GM12864 (cell line): ENCODE measurements at places on chromosomes 2 and 18.

- no peak for DNase-seq
Observed at GRCh38 chr18:38198526-38198925, 632.9 kb upstream of the CELF4 start.

GRCh38 chr2:181380581-181380980 is 76.6 kb upstream of the ITGA4 start:
- DNase-seq, result no peak

GRCh38 chr2:98579926-98580325 is 28.4 kb downstream of the COA5 start:
- no peak for DNase-seq

DNA sequence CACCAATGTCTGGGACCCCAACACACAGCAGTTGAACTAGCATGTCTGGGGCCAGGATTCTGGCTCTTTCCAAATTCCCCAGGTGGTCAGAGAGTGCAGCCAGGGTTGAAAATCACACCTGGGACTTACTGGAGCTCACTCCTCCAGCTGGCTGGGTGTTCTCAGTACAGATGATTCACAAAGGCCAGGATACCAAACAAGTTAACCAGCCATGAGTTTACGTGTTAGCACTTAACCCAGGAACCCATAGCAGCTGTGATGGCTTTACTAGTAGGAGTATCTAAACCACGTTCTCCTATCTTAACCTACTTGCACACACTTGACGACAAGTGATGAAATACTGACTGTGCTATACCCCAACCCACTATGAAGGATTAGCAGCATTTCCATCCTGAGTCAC is 222.8 kb downstream of the FBXO15 start:
- no peak for DNase-seq

GRCh38 chr2:195995499-195995898 is 73.1 kb downstream of the DNAH7 start:
- DNase-seq, result no peak

DNA sequence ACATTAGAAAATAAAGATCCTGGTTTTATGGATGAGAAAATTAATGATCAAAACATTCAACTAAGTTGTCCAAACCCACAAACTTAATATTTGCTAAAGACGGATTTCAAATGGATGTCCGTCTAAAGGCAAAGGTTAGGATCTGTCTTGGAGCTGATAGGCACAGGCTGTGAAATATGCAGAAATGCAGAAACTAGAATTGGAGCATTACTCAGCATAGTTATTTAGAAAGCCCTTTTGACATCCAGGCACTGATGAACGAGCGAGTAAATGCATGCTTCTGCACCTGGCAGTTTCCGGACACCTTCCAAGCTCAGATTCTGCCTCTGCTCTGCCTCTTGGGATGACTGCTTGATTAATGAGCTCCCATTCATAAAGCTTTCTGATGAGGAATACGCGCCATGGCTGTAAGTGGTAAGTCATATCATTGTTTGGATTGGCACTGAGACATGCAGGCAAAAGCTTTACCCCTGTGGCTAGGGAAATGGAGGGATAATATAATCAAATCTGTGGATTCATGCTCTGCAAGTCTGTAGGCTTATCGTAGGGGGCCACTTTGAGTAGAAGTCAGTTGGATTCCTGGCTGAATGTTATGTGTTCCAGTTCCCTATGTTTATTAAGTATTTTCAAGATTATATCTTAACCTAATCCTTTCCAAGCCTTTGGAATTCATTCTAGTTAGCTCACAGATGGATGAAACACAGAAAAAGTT is 2176.3 kb upstream of the CELF4 start:
- no peak for DNase-seq

- no peak for DNase-seq
Observed at GRCh38 chr2:164485541-164485940, 135.7 kb downstream of the GRB14 start.

GRCh38 chr2:40004336-40004735 is 225.3 kb upstream of the THUMPD2 start:
- DNase-seq, result no peak

GRCh38 chr2:171238946-171239345 is 78.3 kb upstream of the TLK1 start:
- DNase-seq, result no peak

DNA sequence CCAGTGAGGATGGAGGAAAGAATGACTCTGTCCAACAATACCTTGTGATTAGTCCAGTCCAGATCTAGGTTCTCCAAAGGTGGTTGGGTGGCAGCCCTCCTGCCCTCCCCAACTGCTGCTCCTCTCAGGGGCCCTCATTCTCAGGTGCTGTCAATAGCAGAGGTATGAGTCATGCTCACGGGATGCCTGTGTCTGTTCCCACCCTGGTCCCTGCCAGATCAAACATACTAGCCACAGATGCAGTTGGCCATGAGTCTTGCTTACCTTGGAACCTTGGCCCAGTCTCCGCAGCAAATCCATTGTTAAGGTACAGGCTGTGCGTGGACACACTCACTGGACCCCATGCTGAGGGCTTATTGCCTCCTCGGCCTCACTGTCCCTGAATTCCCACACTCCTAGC is 24.9 kb upstream of the RPIA start:
- no peak for DNase-seq

GRCh38 chr18:59681521-59682004 is 15.7 kb downstream of the CCBE1 start:
- no peak for DNase-seq

GRCh38 chr2:226117510-226118065 is 682.0 kb downstream of the IRS1 start:
- DNase-seq, result no peak

DNA sequence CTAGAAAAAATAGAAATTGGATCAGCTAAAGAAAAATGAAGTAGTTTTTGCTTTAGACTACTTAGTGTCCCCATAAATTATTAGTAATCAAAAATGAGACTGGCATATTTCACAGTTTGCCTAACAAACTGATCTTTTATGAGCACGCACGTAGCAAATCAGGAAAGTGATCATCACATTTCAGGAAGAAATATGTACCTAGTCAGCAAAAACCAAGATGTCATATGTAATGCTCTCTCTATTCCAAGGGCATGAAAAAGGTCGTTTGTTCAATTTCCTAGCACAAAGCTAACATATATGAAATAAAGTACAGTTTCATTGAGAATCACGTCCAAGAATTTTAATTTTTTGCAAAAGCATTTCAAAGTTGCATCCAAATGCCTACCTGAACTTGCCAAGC is 600.4 kb upstream of the CHAC2 start:
- DNase-seq, result no peak

- DNase-seq, result no peak
Observed at GRCh38 chr18:706405-706804, 6.0 kb downstream of the ENOSF1 start.

DNA sequence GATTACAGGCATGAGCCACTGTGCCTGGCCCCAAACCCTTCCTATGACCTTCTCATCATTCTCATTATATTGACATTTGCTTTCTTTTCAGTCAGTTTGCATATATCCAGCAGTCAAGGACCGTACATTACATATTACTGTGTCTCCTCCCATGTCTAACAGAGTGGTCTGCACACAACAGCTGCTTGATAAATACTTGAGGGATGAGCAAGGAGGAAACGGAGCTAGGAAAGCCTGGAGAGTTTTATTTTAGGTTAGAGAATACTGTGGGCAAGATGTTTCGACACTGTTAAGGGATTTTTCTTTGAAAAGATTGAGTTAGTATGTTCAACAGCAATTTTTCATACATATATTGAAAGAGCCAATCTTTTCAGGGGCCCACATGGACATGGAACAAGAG is 76.2 kb upstream of the CHRNA1 start:
- DNase-seq, result no peak

DNA sequence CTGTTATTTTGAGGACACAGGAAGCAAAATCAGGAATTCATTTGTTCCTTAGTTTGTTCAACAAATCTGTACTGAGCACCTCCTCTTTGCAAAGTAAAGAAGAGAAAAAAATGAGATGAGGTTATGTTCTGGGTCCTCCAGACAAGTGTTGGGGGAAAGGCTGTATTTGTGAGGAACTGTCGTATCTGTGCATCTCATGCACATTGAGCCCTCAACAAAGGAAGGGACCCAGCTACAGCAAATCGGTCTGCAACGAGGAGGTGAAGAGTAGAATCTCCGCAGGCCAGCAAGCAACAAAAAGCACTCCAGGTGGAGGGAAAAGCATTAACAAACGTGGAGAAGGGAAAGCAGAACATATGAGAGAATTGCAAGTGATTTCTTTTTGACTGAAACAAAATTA is 143.0 kb upstream of the CYP1B1 start:
- no peak for DNase-seq

DNA sequence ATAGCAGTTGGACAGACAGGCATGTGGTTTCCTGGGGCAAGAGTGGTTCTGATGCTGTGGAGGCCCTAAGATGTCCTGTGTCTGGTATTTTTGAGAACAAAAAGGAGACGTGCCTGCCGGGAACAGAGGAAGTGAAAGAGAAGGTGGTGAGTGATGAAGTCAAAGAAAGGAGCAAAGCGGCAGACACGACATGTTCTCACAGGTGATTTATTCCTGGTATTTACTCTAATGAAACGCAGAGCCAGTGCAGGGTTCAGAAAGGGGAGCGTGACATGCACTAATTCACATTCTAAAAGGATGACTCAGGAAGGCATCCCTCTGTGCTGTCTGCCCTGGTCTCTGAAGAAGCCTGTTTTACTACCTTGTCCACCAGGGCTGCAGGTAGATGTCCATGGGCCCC is 211.0 kb downstream of the KCNE4 start:
- no peak for DNase-seq

- no peak for DNase-seq
Observed at GRCh38 chr2:173122936-173123335, 47.3 kb downstream of the MAP3K20 start.

DNA sequence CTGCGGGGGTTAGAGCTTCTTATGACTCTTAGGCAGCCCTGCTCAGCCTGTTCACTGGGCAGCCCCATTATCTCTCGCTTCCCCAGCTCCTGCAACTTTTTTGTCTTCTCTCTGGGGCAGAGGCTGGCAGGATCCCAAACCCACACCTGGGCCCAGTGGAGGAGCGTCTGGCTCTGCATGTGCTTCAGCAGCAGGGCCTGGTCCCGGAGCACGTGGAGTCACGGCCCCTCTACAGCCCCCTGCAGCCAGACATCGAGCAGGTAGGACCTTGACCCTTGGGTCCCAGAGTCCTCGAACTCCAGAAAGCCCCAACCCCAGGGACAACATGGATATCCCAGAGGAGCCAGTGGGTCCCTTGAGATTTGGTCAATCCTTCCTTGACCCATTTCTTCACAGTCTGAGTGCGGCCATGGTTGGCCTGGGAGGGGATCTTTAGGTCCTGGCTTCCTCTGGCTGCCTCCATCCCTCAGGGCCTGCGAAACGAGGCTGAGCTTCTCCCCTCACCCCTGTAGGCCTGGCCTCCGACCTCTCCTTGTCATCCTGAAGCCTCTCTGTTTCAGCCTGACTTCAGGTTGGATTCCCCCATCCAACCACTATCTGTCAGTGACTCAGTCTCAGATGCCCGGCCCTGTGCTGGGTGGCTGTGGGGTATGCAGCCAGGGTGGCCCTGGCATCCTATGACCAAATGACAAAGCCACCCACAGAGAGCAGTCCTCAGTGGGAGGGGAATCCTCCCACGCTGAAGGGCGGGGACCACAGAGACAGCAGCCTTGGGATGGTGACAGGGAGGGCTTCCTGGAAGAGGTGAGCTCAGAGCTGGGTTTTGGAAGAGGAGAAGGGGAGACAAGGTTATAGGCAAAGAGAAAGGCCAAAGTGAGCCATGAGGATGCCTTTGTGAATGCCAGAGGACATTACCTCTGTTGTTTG is 214.2 kb downstream of the DYSF start:
- DNase-seq, result no peak

DNA sequence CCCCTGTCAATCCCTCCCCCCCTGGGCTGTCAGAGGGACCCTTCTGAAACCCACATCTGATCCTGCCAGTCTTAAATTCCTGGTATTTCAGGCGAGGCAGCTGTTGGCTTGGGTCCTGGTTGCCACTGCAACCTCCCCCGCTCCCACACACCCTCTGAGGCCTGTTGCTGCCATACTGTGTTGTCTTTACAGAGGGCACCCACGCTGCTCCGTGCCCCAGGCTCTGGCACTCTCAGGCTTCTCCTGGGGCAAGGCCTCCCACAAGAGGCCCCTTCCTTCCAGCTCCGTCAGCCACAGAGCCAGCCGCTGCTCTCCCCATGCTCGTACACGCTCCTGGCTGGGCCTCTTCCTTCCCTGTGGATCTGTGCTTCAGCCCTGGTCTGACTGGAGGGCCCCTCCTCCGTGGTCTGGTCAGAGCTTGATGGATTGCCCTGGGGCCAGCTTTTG is 8.6 kb downstream of the CABLES1 start:
- DNase-seq, result no peak

DNA sequence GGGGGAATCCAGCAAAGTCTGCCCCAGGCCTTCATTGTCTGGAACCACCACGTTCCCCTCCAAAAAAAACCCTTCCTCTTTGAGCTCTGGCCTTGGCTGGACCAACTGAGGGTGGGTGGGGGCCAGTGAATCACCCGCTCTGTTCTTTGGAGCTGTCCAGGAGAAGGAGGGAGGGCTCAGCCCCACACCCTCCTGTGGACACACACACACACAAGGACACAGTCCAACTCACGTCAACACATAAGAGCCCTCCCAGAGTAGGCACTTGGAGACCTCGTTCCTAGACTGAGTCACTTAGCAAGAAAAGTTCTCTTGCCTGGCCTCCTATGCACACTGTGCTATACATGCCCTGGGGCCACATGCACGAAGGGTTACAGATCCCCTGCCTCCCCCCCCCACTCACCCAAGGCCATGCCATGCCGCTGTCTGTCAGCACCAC is 1.2 kb upstream of the TNS1 start:
- DNase-seq, result no peak

- DNase-seq, result no peak
Observed at GRCh38 chr18:48680339-48681250, 141.8 kb downstream of the CTIF start.

- no peak for DNase-seq
Observed at GRCh38 chr18:34978953-34979608, 62.1 kb upstream of the MAPRE2 start.

GRCh38 chr18:7207366-7207915 is 23.4 kb upstream of the LRRC30 start:
- DNase-seq, result no peak

GRCh38 chr2:196747400-196747799 is 52.1 kb downstream of the GTF3C3 start:
- DNase-seq, result no peak

DNA sequence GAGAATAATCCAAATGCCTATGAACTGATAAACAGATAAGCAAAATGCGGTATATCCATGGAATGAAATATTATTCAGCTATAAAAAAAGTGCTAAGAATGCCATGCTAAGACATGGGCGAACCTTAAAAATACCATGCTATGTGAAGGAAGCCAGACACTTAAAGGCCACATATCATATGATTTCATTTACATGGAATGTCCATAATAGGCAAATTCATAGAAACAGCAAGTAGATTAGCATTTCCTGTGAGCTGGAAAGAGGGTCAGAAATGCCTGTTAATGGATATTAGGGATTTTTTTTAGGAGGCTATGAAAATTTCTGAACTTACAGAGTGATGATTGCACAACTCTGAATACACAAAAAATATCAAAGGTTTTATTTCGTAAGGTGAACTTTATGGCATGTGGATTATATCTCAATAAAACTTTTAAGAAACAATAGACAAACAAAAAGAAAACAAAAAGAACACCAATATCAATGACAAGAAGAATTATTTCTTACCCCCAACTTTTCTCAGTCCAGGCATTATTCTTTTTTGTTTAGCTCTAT is 1207.7 kb downstream of the SUCLG1 start:
- no peak for DNase-seq

GRCh38 chr18:43757273-43757672 is 480.0 kb upstream of the SYT4 start:
- no peak for DNase-seq

GRCh38 chr2:207109768-207110167 is 56.0 kb downstream of the KLF7 start:
- DNase-seq, result no peak

GRCh38 chr2:98016908-98017670 is 21.3 kb upstream of the TMEM131 start:
- no peak for DNase-seq
